ENCODE measurements at places on chromosomes 1 and 21. TPM values are rescaled to one million over a fixed set of nuclear protein-coding genes. Genes with fewer than 3 reads are reported as not detected.

- no peak for DNase-seq
Measured at GRCh38 chr1:112711041-112711440, 4.1 kb downstream of the PPM1J start.

GRCh38 chr1:12709091-12709491 is 6.8 kb upstream of the AADACL3 start:
- DNase-seq: no peak

- peak; percentile 33 for DNase-seq
Measured at GRCh38 chr1:1402072-1402900, 3.2 kb upstream of the CCNL2 start.

Gene BMP8A
- 0.13 TPM for total RNA-seq

DNA sequence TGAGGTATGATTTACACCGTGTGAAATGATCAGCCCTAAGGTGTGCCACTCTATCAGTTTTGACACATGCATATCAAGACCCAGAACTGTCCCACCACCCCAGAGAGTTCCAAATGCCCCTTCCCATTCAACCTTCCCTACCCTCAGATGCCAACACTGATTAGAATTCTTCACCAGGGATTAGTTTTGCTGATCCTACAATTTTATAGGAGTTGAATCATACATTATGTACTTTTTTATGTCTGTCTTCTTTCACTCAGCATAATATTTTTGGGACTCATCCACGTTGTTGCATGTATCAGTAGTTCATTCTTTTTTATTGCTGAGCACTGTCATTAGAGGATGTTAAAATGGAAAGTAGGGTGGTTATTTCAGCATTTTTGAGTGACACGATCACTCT is 178.3 kb downstream of the ZSCAN20 start:
- no peak for DNase-seq

DNA sequence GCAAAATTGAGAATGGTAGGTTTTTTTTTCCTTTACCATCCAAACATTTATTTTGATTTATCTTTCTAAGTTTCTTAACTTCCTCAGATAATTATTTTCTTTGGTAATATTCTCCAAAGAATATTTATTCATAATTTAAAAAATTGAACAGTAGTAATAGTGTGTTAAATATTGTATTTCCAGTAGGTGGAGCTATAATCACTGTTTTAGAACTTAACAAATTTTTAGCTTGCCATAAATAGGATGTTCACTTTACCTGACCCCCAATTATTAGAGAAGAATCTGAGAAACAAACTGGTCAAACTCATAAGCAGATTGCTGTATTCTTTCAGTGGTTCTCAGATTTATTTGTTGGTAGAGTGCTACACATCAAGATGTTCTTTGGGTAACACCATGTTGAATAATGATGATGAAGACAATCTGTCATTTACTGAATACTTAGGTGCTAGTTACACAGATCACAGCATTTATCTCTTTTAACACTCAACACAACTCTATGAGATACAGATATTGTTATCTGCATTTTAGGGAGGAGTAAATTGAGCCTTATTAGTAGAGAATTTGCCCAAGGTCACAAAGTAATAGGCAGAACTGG is 82.4 kb upstream of the GPR88 start:
- no peak for DNase-seq

DNA sequence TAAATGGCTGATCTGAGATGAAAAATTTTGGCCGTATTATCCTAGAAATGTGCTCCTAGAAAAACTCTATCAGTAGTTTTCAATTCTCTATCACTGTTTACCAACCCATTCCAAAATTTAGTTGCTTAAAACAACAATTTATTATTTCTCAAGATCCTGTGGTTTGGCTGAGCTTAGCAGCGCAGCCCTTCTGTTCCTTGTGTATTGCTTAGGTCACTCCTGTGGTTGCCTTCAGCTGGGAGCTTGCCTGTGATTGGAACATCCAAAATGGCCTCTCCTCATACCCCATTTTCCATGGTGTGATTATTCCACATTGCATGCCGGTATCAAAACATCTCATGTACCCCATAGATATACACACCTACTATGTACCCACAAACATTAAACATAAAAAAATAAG is 22.8 kb upstream of the STUM start:
- no peak for DNase-seq

- DNase-seq: no peak
Measured at GRCh38 chr1:69613414-69613813, 45.7 kb downstream of the LRRC7 start.

Gene TMPRSS15
- not detected for total RNA-seq

Gene KRTAP12-3
- total RNA-seq: not detected

Gene GSTM3
- 57.0 TPM for total RNA-seq

DNA sequence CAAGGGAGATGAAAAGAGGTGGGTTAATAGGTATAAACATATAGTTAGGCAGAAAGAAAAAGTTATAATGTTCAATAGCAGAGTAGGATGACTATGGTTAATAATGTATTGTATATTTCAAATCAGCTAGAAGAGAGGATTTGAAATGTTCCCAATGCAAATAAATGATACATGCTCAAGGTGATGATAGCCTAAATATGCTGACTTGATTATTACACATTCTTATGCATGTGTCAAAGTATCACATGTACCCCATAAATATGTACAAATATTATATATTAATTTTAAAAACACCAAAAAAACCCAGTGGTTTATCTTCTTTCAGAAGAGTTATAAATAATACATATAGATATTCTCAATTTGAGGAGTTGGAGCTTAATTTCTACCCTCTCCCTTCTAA is 38.3 kb upstream of the ZSWIM5 start:
- no peak for DNase-seq

DNA sequence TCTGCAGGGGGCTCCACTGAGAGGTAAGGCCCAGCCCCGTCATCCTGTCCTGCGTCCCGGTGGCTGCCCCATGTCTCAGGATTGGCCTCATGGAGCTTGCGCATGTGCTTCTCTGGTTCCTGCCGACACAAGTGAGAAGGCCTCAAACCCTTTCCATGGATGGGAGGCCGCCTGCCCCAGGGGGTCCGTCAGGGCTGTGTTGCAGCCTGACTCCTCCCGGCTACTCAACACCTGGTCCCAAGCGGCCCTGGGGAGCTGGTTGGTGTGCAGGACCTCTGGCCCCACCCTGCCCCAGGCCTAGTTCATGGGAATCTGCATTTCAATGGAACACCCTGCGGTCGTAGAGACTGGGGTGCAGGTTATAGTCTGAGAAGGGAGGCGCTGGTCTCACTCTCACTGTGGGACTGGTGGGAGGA is 21.1 kb upstream of the PDE9A start:
- no peak for DNase-seq

GRCh38 chr1:41663671-41664400 is 179.4 kb upstream of the EDN2 start:
- no peak for DNase-seq

- no peak for DNase-seq
Measured at GRCh38 chr1:158104891-158105290, 75.8 kb upstream of the CD1D start.

DNA sequence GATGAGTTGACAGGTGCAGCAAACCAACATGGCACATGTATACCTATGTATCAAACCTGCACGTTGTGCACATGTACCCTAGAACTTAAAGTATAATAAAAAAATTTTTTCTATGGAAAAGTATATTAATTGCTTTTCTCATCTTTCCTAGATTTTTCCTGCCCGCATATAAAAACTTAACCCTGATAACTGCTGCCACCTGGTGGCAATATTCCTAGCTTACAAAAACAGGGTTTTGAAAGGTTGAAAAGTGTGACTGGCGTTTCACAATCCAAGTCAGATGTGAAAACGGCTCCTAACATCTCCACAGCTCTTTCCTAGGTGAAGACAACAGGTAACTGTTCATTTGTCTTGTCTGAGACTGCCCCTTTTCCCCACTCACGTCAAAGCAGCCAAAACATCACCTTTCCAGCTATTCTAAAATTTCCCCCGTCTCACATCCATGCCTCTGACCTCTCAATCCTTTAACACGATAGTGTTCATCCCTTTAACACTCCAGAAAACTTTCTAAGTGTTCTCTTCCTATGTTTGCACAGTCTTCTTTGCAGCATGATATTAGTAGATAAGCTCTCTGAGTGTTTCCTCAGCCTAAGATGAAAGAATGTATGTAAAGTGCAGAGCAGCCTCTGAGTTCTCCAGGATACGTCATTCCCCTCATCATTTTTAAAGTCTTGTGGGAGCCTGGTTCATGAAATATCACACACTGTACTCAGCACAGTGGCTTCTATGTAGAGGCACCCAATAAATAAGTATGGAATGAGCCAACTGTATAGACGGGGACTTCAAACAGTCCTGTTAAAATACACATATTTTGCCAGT is 27.5 kb downstream of the OVGP1 start:
- DNase-seq: no peak

- DNase-seq: no peak
Measured at GRCh38 chr21:14483296-14483695, 62.8 kb downstream of the SAMSN1 start.

Gene SPATC1L
- total RNA-seq: 6.9 TPM

DNA sequence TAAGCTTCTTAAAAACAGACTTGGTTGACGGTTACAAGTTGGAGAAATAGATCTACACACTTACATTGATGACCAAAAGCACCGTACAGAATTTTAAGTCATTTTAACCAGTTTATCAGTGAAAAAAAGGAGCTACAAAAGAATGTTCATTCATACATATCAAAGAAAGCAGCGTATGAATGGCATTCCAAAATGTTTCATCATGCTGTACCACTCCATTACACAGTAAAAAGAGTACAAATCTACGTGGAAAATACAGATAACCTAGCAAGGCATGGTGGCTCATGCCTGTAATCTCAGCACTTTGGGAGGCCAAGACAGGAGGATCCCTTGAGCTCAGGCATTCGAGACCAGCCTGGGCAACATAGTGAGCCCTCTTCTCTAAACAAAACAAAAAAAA is 40.3 kb downstream of the ZZZ3 start:
- DNase-seq: no peak

- DNase-seq: no peak
Measured at GRCh38 chr1:32500387-32501209, 35.7 kb downstream of the ZBTB8B start.

Gene SGIP1
- 7.7 TPM for total RNA-seq

Gene ACTL8
- total RNA-seq: not detected

GRCh38 chr1:33624991-33625870 is 152.8 kb downstream of the ZSCAN20 start:
- no peak for DNase-seq

GRCh38 chr1:43548285-43549271 is 17.9 kb downstream of the PTPRF start:
- DNase-seq: no peak

GRCh38 chr1:56311766-56312165 is 267.6 kb downstream of the PLPP3 start:
- no peak for DNase-seq

All from pulmonary artery endothelial cell (primary cell).